ENCODE measurements at places on chromosomes 7 and 10. TPM values are rescaled to one million over a fixed set of nuclear protein-coding genes. Genes with fewer than 3 reads are reported as not detected.
A peak's percentile ranks its signal among the peaks of the same experiment; 100 is the strongest.

Gene ZPBP
- not detected for total RNA-seq

GRCh38 chr7:47207956-47208355, 374.0 kb downstream of the TNS3 start:
- no peak for DNase-seq

GRCh38 chr7:131338173-131338572, 10.5 kb downstream of the MKLN1 start:
- DNase-seq = no peak

- no peak for DNase-seq
Observed at GRCh38 chr7:136163340-136163801, 186.2 kb upstream of the MTPN start.

DNA sequence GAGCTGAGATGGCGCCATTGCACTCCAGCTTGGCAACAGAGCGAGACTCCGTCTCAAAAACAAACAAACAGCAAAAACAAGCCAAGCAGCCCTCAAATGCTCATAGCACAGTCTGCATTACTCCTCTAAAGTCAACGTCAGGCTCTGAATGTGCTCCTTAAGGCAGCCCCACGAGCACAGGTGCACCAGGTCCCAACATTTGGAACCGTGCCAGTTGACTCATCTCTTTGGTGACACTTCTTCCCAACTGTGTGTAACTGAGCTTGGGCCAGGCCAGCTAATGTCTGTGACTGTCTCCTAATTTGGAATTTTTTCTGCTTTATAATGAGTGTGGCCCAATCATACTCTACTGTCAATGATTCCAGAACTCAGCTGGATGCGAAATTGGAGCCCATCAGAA, 66.3 kb upstream of the EFCAB10 start:
- no peak for DNase-seq

DNA sequence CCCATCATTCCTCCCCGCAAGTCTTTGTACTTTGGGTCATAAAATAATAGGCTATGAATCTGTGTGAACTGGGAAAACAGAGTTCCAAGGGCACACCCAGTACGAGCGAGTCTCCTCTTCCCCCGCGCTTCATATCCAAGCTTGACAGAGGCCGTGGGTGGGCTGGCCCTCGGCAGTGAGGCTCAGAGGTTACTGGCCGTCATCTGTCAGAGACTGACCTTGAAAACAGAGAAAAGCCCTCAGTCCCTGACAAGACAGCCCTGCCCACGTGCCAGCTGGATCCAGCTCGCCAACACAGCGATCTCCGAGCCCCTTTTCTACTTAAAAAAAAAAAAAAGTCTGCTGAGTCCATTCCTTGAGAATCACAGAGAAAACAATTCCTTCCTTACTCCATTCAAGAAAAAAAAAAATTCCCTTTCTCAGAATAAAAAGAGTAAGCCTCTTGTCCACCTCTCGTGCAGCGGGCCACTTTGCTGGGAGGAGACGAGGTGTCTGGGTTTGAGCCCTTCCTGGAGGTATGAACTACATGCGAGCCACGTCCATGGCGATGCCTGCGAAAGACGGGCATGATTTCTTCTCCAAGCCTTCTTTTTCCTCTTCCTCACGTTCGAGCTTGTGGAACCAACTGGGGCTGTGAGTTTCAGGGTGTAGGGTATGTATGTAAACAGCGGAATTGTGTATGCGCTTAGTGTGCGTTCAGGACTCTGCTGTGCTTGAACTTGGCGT, 744 bp upstream of the BICC1 start:
- DNase-seq = no peak

Gene PARG
- 25.5 TPM for total RNA-seq

Gene PCLO
- total RNA-seq = 0.02 TPM

Gene ACTL6B
- total RNA-seq = not detected

Gene C10orf143
- 2.5 TPM for total RNA-seq

Gene TNS3
- total RNA-seq = 0.15 TPM

Gene MYOZ1
- total RNA-seq = not detected

- DNase-seq = no peak
Observed at GRCh38 chr7:28488061-28488791, 75.9 kb downstream of the CREB5 start.

Gene CXCL12
- not detected for total RNA-seq

DNA sequence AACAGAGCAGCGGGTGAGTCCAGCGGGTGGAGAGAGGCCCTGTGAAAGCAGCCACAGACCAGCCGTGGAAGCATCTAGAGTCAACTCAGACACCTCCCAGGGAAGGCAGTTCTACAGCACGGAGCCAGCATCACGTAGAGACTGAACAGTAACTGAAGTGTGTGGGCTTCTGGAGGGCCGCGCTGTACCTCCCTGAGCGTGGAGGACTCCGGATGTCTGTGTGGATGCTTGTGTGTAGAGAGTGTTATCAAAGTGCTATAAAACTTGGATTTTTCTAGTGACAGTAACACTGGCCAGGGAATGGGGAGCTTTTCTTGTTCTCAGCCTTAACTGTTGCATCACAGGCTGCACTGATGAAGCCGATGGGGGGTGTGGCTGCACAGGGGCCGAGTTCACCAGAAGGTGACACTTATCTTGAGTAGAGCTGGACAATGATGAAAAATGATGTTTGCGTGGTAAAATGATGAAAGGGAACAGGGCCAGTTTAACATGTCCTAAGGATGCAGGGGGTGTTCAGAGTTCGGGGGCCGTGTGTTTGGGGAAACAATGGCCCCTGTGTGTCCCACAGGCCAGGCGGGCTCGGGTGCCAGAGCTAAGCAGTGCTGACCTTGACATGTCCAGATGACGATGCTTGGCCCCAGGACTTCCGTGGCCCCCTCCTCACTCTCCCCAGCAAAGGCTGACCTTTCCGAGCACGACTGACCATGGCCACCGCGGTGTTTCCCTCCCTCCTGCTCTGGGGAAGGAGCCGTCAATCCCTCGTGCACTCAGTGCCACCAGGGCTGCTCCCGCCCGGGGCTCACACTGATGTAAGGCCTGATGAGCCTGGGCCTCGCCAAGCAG, 21.9 kb downstream of the MNX1 start:
- DNase-seq = no peak

- DNase-seq = no peak
Observed at GRCh38 chr10:101282947-101283346, 53.7 kb upstream of the LBX1 start.

DNA sequence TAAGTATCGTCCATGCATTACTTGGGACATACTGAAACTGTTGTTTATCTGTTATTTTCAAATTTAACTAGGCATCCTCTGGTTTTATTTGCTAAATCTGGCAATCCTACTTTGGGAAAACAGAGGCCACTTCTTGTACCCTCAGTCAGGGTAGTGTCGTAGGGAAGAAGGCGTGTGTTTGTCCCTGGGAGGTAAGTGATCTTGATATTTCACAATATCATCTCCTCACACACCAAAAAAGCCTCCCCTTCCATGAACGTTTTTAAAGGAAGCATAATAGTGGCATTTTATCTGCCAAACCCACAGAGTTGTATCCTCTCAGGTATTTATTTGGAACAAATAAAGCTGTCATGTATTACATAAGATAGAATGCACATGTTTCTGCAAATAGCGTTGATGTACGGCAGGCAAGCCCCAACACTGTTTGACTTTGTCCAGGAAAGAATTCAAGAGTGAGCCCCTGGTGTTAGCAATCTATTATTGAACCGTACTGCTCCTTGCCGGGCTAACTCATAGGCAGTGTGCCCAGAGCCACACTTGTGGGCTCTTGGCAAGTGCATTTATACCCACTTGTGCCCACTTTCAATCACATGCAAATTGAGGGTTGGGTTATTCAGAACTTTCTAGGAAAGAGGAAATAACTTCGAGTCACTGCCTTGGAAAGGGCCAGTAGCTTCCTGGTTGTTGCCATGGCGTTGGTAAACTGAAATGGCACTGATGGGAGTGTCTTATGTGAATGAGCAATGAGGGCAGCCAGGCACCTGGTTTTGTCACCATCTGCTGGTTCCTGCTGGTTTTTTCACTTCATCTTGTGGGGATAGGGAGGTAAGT, 266.0 kb downstream of the USP6NL start:
- peak; percentile 59 for DNase-seq

GRCh38 chr7:154512121-154512833, 460.1 kb downstream of the DPP6 start:
- no peak for DNase-seq

DNA sequence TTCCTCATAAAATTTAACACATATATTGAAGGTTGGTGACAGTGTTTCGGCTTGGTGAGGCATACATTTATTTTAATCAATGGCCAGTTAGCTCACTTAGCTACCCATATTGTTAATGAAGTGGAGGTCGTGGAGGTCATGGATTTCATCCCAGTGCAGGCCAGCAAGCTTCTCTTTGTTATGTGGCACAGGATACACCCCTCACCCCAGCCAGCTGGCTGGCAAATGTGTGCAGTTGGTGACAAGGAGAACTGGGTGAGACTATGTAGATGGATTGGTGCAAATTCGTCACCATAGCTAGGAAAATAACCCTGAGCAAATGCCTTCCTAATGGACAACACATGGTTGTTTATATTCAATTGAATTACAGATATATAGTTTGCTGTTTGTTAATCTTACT, 50.5 kb upstream of the FOXP2 start:
- DNase-seq = no peak

Gene LRGUK
- total RNA-seq = 0.07 TPM

Gene OSBPL3
- total RNA-seq = 41.2 TPM

- DNase-seq = no peak
Observed at GRCh38 chr7:92827464-92828120, 8.8 kb downstream of the CDK6 start.

Gene PAPOLB
- not detected for total RNA-seq

DNA sequence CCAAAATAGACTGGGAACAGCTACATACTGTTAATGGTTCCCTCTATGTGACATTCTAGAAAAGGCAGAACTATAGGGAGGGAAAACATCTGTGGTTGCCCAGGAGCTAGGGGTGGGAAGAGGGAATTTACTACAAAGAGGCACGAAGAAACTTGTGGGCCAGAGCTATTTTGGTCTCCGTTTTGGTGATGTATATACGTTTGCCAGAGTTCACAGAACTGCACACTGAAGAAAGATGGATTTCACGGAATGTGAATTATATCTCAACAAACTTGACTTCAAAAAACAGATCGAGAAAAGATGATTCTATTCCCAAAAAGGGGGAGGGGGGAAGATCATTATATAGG, 386 bp upstream of the AS3MT start:
- no peak for DNase-seq

GRCh38 chr7:27346531-27347275, 104.1 kb downstream of the EVX1 start:
- no peak for DNase-seq

DNA sequence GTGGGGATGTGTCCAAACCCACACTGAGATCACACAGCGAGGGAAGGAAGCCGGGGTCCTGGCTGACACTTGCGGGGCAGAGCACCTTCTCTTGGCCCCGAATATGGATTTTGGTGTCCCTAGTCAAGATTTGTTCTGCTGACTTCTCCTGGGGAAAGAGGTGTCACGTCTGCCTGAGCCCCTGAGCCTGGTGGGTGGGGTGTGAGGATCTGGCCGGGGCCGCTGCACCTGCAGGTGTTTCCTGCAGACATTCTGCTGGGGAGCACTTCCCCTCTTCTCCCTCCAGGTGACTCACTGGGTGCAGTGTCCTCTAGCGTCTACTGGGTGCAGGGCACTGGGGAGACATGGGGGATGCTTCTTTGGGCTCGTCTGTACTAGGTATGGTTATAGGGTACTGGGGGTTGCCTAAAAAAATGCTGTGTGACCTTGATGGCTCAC, 99.2 kb downstream of the GRK5 start:
- DNase-seq = peak; percentile 82

- no peak for DNase-seq
Observed at GRCh38 chr7:128437426-128438332, 18.0 kb upstream of the HILPDA start.

DNA sequence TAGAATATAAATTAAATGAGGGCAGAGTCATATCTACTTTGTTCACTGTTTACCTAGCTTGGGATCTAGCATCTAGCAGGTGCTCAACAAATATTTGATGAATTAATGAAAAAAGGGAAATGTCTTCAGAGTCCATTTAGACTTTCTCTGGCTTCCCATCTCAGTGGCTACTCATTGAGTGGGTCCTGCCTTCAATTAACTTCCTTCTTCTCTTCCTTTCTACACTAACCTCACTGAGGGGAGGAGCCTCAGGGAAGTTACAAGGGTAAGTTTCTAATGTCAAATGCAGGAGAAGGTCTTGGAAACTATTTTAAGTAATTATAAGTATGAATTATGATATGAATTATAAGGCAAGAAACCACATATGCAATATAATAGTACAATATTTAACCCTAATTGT, 28.2 kb upstream of the MPP7 start:
- DNase-seq = no peak

DNA sequence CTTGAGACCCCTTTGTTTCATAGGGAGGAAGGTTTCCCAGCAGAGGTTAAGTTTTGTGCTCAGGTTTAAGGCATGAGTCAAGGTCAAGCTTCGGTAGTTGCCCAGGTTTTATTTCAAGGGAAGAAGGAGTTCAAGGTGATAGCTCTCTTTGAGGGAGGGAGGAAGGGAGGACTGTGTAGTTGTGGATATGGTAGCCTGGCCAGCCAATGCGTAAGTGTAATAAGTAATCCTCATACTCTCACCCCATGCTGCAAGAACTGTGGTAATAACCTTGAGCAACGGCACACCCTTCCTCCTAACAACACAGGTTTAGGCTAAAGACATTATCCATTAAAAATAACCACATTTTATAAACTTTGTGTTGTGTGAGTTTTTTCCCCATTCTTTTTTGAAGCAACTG, 478.9 kb downstream of the KCNMA1 start:
- no peak for DNase-seq

- DNase-seq = no peak
Observed at GRCh38 chr10:6579904-6580278, at the start of gene PRKCQ. Gene PRKCQ, minus strand, starts transcription at chr10:6580276. Its CDS starts 65,141 bp downstream, at chr10:6515135.

Gene GPER1
- 0.12 TPM for total RNA-seq

DNA sequence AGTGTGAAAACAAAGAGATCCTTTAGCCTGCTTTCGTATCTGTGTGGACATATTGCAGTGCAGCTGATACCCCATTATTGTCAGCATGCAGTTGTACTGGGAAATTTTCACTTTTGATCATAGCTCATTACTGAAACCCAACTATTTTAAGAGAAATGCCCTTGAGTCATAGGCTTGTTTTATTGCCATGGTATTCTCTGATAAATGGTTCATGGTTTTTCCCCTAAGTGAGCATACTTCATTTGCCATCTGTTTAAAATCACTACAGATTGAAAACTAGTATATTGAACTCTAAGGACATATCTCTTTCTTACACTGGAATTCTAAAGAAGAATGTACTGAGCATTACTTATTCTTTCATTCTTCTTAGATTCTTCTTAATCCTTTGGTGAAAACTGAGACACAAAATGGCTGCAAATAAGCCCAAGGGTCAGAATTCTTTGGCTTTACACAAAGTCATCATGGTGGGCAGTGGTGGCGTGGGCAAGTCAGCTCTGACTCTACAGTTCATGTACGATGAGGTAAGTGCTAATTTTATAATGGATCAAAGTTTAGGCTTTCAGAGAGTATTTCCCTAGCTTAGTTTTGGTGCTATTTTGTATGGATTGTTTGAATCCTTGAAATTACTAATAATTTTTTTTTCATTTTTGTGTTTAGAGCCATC, 63.0 kb downstream of the RALA start:
- no peak for DNase-seq

DNA sequence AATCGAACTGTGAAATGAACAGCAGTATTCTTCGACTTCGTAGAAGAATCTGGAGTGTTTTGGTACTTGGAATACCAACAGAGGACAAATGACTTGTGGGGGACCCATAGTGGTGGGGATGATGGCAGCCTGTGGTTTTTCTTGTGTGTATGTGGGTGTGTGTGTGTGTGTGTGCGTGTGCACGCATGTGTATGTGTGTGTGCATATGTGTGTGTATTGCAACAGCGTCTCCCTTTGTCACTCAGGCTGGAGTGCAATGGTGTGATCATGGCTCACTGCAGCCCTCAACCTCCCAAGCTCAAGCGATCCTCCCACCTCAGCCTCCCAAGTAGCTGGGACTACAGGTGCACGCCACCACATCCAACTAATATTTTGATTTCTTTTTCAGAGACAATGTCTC, 9.4 kb upstream of the YWHAG start:
- DNase-seq = no peak

Gene SCIN
- total RNA-seq = not detected
